ENCODE measurements at places on chromosomes 16 and 17.

GRCh38 chr16:27980076-27980775, 83.3 kb downstream of the GSG1L start:
- DNase-seq: no peak

GRCh38 chr16:228151-228851, 948 bp downstream of the LUC7L start:
- DNase-seq: peak; percentile 25

DNA sequence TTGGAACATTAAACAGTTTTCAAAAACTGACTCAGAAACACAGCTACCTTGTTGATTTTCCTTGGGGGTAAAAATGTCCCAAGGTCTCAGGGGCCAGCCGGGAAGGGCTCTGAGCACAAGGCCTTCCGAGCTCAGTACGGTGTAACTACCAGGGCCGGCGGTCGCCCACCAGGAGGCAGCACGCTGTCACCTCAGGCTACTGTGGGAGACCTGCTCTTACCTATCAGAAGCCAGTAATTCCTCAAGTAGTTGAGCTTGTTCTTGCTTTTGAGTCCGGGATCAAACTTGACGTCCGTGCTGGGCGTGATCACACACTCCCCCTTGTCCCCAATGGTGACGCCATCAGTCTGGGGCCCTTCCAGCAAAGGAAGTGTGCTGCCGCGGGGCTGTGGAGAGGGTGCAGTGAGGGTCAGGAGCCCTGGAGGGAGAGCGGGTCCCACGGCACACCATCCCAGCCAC, 43.4 kb upstream of the ICAM2 start:
- no peak for DNase-seq

GRCh38 chr17:43860077-43860725, 13.2 kb downstream of the CD300LG start:
- DNase-seq: no peak

DNA sequence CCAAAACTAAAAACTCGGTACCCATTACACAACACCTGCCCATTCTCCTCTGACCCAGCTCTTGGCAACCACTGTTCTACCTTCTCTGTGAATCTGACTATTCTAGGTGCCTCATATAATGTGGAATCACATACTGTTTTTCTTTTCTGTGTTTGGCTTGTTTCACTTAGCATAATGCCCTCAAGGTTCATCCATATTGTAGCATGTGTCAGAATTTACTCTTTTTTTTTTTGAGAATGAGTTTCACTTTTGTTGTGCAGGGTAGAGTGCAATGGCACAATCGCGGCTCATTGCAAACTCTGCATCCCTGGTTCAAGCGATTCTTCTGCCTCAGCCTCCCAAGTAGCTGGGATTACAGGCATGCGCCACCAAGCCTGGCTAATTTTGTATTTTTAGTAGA, 59.5 kb upstream of the RBL2 start:
- no peak for DNase-seq

- DNase-seq: no peak
Measured at GRCh38 chr17:38326996-38327792, 16.6 kb downstream of the GPR179 start.

GRCh38 chr16:60407034-60407433, 1629.2 kb downstream of the CDH8 start:
- no peak for DNase-seq

DNA sequence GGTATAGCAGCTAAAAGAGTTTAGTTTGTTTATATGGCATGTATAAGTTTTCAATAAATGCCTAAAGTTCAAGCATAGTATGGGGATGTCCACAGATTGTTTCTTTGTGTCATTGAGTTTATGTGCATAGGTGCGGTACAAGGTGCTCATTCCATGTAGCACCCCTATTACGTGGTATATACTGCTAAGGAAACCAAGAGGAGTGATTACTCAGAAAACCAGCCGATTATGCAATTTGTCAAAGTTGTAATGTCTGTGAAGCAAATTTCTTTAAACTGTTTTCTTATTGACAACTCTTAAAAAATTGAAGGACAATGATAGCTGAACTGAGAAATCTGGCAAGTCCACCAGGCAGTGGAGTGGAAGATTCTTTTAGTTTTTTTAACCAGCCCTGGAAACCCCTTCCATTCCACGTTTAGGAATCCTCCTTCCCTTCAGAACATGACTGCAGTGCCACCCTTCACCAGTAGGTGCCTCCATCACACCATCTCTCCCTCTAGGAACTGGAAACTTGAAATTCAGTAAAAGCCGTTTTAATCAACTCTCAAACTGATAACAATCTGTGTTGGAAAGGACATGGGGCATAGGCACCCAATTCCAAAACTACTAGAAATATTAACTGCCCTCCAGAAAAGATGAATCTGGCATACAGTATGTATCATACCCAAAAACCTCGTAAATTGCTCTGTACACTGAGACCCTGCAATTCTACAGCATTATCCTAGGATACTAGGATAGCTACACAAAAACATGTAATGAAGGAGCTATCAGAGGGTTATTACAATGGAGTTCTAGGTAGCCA, 43.5 kb downstream of the REXO5 start:
- peak; percentile 38 for DNase-seq

DNA sequence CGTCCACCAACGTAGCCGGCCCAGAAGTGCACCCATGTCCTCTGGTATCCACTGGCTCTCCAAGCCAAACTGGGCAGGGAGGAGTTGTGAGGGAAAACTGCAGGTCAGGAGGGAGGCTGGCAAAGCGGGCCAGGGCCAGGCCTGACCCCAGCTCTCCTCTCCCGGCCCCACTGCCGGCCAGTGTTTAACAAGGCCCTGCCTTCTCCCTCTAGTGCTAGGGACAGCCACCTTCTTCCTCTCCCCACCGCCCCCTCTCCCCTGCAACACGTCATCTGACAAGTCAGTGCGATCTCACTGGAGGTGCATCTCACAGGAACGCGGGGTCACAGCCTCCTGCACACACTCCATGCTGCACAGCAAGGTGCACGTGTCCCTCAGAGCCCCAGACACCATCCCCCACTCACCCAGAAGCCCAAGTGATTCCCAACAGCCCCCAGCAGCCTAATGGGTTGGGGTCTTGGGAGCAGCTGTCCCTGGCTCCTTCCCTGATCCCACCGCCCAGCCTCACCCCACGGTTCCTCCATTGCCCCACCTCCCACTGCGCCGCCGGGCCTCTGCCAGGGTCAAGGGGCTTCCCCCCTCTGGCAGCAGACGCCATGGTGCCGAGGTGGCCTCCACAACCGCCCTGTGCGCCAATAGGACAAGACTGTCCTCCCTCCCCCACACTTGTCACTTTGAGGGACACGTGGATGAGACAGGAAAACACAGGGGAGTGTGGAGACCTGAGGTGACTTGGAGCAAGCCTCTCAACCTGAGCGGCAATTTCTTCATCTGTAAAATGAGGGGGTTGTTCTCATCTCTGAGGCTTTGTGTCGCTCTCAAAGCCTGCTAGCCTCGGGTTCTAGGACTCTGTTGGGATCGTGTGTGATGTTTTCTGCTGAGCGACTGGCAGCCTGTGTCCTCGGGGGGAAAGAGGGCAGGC, 1.1 kb upstream of the ACE start:
- no peak for DNase-seq

GRCh38 chr16:11224894-11225676, 30.9 kb downstream of the SOCS1 start:
- DNase-seq: no peak

DNA sequence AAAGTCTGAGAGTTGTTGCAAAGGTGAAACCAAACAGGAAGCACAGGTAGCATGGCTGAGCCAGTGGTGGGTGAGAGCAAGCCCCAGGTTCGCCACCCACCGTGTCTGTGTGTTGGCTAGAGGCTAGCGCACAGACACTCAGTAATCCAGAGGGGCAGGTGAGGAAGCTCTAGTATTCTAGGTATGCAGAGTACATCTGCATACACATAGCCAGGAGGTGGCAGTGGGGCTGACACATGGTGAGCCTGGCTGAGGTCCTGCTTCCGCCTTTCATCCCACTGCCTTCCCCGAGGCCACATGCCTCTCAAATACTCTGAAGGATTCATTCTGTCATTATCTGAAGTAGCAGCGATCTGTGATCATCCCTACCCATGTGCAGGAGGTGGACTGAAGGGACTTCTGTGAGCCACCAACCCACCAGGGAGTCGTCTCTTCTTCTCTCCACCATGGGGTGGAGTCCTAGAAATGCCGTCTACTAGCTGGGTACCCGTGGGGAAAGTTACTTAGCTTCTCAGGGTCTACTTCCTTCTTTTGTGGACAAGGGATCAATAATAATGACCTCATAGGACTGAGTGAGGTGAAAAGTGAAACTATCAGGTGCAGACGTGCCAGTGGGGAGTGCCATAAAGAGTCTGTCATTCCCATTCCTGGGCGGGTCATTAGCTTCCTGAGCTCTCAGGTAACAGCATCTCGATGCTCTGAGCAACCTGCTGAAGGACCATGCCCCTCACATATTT, 36.0 kb upstream of the ICAM2 start:
- no peak for DNase-seq

DNA sequence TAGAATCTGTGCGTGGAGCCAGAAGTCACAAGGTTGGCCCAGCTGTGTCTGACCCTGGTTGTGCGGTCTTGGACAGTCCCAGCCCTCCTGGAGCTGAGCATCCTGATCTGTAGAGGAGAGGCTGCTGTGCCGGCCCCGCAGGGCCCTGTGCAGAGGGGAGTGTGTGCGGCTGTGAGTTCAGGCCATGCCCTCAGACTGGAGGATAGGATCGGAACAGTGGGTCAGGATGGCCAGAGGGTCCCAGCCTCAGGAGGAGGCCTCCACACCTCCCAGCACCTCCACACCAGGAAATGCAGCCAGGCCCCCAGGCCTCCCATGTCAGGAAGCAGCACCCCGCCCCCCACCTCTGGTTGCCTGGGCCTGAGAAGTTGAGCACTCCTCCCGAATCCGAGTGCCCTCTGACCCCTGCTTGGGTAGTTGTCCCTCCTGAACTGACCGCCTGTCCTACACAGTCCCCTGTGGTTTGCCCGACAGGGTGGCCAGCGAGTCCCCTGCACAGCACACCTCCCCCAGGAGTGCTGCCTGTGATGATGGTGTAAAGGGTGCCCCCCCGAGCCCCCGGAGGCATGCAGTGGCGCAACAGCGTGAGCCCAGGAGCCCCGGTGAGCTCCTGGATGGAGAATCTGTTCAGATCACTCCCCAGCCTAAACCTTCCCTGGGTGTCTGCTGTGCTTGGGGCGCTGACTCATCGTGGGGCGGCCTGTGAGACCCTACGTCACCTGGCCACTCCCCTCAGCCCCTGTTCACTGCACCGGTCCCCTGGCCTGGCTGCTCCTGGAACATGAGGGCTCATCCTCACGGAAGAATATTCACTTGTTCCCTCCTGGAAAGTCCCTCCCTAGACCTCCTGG, 285.2 kb downstream of the SEC14L1 start:
- DNase-seq: no peak

- DNase-seq: no peak
Measured at GRCh38 chr16:11752856-11753255, 10.2 kb upstream of the TXNDC11 start.

GRCh38 chr16:85975451-85975981, 76.6 kb downstream of the IRF8 start:
- no peak for DNase-seq

GRCh38 chr17:17726458-17727060, 45.3 kb downstream of the RAI1 start:
- DNase-seq: no peak

- no peak for DNase-seq
Measured at GRCh38 chr17:36918211-36918691, 19.0 kb upstream of the LHX1 start.

GRCh38 chr17:74686761-74687160, 26.0 kb downstream of the CD300LF start:
- no peak for DNase-seq

DNA sequence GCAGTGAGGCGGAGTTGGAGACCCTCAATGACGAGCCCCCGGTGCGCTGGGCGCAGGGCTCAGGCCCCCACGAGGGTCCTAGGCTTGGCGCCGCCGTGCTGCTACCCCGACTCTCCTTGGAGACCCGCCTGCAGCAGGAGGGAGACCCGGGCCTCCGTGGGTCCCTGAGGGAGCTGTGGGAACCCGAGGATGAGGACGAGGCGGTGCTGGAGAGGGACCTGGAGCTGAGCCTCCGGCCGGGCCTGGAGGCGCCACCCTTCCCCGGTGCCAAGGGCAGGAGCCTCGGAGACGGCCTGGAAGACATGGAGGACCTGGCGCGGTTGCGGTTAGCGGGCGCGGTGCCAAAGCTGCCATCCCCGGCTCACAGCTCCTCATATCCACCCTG, 2.3 kb downstream of the MYO15B start:
- DNase-seq: peak; percentile 27

GRCh38 chr17:301681-302299, 50.8 kb downstream of the RPH3AL start:
- DNase-seq: no peak

GRCh38 chr17:42311240-42312034, 23.1 kb downstream of the STAT5A start:
- peak; percentile 52 for DNase-seq

- no peak for DNase-seq
Measured at GRCh38 chr16:89015271-89015859, 38.4 kb upstream of the CBFA2T3 start.

DNA sequence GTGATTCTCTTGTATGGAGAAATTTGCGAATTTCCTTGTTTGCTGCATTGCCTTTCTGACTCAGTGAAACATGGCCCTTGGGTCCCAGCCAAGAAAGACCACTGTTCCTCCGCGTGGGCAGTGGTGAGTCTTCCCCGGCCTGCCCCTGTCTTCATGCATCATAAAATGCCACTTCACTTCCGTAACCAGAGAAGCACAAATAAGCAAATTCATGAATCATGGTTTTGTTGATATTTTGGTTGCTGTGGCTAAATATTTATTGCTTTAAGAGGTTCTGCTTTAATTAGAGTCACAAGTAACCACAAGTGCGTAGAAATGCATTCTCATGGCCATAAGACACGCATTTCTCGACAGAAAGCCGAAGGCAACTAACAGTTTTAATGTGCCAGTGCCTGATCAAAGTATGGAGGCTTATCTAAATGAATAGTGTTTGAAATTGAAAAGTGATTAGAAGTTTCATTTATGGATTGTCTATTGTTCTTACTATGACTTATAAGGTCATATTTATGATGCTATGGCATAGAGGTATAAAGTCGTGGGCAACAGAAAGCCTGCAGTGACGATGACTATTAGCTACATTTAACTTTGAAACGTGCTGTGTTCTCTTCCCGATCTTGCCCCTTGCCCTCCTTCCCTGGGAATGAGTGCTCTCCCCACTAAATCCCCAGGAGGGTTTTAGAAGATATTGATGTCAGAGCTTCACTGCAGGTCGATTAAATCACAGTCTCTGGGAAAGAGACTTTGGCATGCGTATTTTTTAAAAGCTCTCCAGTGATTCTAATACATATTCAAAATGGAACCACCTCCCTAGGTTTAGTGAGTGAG, 76.0 kb downstream of the WIPI1 start:
- peak; percentile 43 for DNase-seq

DNA sequence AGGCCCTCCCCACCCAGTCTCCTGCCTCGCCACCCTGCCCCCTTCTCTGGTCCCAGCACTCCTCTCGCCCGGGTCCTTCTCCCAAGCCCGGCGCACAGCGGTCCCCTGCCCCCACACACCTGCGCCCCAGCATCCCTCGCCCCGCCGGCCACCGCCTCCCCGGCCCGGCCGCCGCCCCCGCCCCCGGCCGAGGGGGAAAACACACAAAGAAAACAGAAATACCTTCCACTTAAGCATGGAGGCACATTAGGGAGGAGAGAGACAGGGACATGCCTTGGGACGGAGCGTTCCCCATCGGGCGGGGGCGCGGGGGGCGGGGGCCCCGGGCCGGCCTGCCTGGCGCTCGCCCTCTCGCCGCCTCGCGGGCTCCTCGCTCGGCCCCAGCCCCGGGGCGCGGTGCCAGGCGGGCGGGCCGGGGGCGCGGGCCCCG, 326 bp downstream of the SRCIN1 start:
- no peak for DNase-seq
